IPS DF 19.7 (cell line): ENCODE measurements at places on chromosomes 2 and 18.

DNA sequence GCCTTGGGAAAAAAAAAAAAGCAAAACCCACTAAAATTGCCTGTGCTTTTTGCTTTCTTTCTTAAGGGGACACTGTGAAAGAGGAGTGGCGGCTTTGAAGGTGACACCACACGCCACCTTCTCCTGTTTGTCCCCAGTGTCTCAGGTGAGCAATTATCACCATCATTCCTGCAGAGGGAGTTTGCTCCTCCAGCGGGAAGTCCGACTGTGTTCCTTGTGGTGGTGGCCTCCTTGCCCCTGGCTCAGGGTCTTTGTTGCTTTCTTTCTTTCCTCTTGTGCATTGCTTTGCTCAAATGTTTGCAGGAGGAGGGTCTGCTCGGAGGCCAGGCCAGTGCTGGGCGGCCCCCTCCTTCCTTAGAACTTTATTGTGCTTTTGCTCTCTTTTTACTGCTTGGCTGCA, 164.3 kb upstream of the CXCR4 start:
- no peak for DNase-seq

GRCh38 chr2:10844097-10844496, 31.5 kb upstream of the PDIA6 start:
- peak; percentile 63 for DNase-seq

- DNase-seq = no peak
Measured at GRCh38 chr18:56775701-56776100, 124.5 kb downstream of the WDR7 start.

- no peak for DNase-seq
Measured at GRCh38 chr2:24972315-24972961, 683 bp upstream of the DNAJC27 start.

- peak; percentile 35 for DNase-seq
Measured at GRCh38 chr2:219736209-219736608, 108.8 kb downstream of the SLC4A3 start.

DNA sequence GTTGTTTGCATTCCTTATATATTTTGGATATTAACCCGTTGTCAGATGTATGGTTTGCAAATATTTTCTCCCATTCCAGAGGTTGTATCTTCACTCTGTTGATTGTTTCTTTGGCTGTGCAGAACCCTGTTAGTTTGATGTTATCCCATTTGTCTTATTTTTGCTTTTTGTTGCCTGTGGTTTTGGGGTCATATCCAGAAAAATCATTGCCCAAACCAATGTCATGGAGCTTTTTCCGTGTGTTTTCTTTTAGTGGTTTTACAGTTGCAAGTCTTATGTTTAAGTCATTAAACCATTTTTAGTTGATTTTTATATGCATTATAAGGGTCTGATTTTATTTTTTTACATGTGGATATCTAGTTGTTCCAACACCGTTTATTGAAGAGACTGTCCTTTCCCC, 35.8 kb downstream of the PPIG start:
- no peak for DNase-seq

DNA sequence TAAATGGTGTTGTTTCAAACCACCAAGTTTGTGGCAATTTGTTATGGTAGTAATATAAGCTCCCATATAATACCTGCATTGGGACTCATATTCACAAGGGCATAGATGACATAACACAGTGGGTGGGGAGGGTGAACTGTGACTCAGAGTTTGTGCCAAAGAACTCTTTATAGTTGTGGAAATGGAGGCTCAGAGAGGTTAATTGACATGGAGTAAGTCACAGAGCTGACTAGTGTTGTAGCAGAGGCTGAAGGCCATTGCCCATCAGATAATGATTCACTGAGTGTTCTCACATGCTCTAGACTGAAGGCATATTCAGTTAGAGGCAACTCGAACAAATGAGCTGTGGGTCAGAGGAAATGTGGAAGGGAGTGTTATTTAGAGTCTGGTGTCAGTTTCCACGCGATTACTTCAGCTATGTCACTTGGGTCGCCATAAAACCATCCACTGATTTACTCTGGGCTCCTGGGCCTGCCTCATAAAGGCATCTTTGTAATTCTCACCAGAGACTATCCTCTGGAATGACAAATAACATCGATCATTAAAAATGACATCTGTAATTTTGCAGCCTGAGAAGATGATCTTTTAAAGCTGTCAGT, 264.7 kb downstream of the CCDC85A start:
- DNase-seq = no peak

GRCh38 chr2:221434142-221434541, 138.0 kb downstream of the EPHA4 start:
- no peak for DNase-seq

GRCh38 chr2:223995569-223995968, 38.3 kb downstream of the MRPL44 start:
- DNase-seq = no peak

- no peak for DNase-seq
Measured at GRCh38 chr2:27118525-27119329, at the start of gene CGREF1. CGREF1 (minus strand) TSS chr2:27119128; CDS start chr2:27104366, 14,762 bp downstream.

- DNase-seq = no peak
Measured at GRCh38 chr2:190717764-190718651, 69.1 kb downstream of the NAB1 start.

GRCh38 chr2:126827371-126827770, 71.3 kb upstream of the TEX51 start:
- DNase-seq = no peak

GRCh38 chr18:55787536-55788073, 199.6 kb upstream of the TCF4 start:
- DNase-seq = no peak

GRCh38 chr2:985317-985898, 34.8 kb downstream of the SNTG2 start:
- DNase-seq = no peak

DNA sequence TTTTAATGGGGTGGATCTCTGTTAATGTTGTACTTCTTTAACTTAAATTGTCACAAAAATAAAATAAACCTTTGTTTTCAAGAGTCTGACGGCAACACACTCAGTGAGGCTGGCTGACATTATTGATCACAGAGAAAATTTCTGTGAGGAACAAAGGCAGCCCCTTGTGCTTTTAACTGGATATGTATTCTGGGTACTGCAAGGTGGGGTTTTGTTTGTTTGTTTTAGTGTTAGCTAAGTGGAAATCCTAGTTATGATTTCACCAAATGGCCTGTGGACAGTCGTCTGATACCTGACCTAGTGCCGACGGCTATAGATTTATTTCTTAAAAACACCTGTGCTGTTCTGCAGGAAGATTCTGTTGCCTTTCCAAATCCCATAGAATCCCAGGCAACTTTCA, 1329.5 kb upstream of the ZEB2 start:
- DNase-seq = no peak

- DNase-seq = no peak
Measured at GRCh38 chr18:77191071-77191751, 58.4 kb upstream of the GALR1 start.

DNA sequence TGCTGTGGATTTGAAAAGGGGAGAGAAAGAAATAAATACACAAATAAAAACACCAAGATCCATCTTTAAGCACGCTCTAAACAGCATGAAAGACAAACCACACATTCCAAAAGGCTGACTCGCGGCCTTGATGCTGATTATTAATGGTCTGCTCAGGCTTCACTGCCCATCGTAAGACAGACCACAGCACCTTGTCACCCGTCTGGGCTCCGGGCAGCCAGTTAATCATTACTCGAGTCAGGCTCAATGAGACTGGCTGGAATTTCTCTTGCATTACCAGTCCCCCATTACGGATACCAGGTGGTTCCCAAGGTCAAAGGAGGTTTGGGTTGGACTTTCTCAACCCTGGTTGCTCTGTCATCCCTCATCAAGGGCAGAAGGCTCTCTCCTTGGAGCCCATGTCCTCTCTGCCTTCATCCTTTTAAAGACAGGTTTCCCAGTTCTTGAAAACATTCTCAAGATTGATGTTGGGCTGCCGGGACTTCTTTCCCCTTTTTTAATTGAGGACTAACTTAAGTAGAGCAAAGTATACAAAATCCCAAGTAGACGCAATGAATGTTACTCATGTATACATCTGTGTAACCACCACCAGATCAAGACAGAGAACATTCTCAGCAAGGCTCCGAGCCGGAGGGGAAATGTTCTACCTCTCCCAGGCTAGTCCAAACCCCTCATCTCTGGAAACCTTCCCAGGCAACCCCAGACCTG, 8.1 kb downstream of the SMAD7 start:
- DNase-seq = no peak

- DNase-seq = no peak
Measured at GRCh38 chr2:8413589-8414135, 268.2 kb upstream of the ID2 start.

GRCh38 chr2:169038338-169038757, 7.2 kb upstream of the ABCB11 start:
- no peak for DNase-seq

GRCh38 chr2:88826399-88826798, 134.9 kb downstream of the RPIA start:
- no peak for DNase-seq

GRCh38 chr2:32064021-32064601, 755 bp downstream of the SPAST start:
- DNase-seq = no peak

DNA sequence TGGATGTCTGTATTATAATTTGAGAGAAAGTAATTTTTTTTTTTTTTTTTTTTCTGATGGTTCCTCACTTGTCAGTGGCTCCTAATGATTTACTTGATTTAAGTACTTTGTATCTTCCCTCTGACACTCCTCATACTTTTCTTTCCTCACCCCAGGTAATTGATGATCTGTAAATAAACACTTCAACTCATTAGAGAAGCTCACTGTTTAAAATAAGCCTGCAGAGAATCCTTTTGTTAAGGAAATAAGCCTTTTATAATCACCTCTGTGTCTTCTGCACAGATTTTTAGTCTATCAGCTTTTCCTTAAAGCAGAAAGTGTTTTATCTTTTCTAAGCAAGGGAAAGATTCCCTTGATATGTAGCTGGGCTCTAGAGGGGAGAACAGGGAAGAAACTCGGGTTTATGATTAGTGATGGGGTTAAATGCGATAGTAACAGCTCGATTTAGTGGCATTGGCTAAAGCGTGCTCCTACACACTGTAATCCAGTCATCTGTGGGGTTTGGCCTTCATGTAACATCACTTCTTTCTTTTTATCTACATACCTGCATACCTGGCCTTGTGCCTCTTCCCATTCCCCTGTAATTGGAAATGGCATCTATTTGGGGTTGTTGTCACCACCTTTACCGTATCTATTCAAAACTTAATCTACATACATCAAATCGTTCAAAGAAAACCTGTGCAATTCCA, 60.1 kb upstream of the LRRTM1 start:
- no peak for DNase-seq

- DNase-seq = no peak
Measured at GRCh38 chr2:182740701-182741100, 24.6 kb downstream of the DNAJC10 start.

DNA sequence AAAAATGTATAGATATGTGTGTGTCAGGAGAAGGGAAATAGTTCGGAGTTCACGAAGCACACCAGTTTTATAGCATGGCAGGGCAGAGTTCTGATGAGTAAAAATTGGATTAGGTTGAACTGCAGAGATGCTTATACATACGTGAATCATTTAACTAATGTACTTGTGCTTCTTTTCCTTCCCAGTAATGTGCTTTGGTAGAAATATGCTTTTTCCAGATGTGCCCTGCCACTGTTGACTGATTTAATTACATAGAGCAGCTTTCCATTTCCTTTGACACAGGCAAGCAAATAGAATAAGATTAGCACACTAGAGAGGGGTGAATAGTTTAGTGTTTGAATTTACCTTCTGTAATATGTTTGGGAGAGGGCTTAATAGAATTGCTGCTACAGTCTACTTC, 28.9 kb upstream of the ARMC9 start:
- no peak for DNase-seq

GRCh38 chr2:174704642-174705041, 59.6 kb downstream of the CHRNA1 start:
- DNase-seq = no peak

GRCh38 chr2:229412686-229413085, 141.6 kb upstream of the PID1 start:
- DNase-seq = no peak

DNA sequence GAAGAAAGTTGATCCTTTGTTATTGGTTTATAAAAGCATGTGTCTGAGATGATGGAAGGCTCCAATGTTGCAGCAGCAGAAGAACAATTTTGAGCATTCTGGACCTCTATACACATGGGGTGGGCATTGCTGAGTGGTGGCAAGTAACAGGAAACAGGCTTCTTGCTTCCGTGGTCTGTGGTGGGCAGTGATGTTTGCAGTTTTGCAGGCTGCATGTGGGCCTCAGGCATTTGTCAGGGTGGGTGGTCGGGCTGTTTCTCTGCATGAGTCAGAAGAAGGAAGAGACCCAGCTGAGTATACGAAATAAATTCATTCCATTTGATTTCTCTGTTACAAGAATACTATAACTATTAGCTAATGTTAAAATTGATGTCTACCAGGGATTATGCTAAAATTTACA, 239.5 kb upstream of the COL3A1 start:
- no peak for DNase-seq

DNA sequence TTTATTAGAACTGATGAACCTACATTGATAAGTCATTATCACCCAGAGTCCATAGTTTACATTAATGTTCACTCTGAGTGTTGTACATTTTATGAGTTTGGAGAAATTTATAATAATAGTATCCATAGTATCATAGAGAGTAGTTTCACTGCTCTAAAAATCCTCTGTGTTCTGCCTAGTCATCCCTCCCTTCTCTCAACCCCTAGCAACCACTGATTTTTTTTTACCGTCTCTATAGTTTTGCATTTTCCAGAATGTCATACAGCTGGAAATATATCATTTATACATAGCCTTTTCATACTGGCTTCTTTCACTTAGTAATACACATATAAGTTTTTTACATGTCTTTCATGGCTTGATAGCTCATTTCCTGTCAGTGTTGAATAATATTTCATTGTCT, 231.1 kb downstream of the RAD51AP2 start:
- no peak for DNase-seq

DNA sequence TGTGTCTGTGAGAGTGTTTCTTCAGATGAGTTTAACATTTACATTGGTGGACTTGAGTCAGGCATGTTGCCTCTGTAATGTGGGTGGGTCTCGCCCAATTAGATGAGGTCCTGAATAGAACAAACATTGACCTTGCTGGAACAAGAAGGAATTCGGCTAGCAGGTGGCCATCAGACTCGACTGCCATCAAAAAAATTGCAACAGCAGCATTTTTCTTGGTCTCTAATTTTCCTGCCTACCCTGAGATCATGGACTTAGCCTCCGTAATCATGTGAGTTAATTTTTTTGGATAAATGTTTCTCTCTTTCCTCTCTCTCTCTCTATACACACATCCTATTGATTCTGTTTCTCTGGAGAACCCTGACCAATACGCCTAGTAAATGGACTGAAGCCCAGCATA, 83.8 kb upstream of the ST6GAL2 start:
- no peak for DNase-seq
